NCI-H446 treated with DMSO at 0.1 percent for 48 hours (cell line): ENCODE measurements at places on chromosomes 7 and 10.

DNA sequence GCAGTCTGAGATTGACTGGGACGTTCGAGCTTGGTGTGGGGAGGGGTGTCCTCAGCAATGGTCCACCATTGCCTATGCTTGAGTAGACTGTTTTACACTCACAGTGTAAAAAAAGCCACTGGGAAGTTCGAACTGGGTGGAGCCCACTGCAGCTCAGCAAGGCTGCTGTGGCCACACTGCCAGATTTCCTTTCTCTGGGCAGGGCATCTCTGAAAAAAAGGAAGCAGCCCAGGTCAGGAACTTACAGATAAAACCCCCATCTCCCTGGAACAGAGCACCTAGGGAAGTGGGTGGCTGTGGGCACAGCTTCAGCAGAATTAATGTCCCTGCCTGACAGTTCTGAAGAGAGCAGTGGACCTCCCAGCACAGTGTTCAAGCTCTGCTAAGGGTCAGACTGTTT lies 80.3 kb downstream of the BICC1 start:
- no peak for DNase-seq

GRCh38 chr10:125756196-125756595 lies 19.4 kb downstream of the MMP21 start:
- no peak for DNase-seq

DNA sequence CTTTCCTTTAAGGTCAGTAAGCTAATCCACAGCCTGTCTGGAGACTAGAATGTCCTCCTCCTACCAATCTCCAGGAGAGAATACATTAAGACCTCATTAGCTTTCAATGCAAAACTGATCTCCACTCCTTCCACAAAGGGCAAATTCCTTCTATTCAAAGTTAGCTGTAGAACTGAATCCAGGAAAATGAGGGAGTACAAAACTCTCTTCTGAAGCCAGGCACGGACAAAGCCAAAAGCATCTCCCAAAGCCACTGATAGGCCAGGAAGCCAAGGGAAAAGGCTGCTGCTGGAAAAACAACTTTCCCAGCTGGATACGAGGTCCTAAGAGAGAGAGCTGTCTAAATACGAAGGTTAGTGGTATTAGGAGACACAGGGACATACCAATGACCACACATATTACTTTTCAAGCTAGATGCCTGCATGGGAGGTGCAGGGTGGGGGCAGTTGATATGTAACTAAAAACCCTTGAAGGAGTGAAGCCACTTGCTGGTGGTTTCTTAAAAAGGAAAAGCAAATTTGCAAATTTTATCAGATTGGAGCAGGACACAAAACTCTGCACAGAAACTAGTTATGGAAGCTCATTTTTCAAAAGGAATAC lies 43.6 kb downstream of the MKX start:
- DNase-seq = no peak

DNA sequence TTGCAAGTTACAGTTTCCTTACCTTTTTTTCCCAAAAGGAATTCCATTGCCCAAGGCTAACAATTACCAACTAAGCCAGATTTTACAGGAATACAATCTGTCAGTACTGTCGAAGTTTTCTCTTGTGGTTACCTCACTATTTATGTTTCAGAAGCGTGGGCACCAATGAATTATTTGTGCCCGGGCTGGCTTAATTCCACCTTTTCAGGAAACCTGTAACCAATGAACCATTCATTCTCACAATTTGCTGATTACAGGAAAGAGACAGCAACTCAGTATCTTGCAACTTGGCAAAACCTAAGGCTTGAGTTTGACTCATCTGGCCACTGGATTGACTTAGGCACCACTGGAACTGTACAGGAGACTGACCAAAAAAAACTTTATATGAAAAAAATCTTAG lies 485.6 kb downstream of the INHBA start:
- no peak for DNase-seq

GRCh38 chr7:133020496-133020895 lies 61.4 kb downstream of the CHCHD3 start:
- DNase-seq = no peak

GRCh38 chr10:61097026-61097425 lies 153.0 kb upstream of the RHOBTB1 start:
- DNase-seq = no peak

GRCh38 chr7:156503196-156503595 lies 137.4 kb upstream of the RNF32 start:
- no peak for DNase-seq

- no peak for DNase-seq
Measured at GRCh38 chr7:76262683-76263402, 39.6 kb upstream of the HSPB1 start.

- DNase-seq = no peak
Measured at GRCh38 chr10:104318810-104319741, 19.2 kb downstream of the ITPRIP start.

- DNase-seq = peak; percentile 11
Measured at GRCh38 chr10:89217057-89217990, 10.2 kb upstream of the CH25H start.

DNA sequence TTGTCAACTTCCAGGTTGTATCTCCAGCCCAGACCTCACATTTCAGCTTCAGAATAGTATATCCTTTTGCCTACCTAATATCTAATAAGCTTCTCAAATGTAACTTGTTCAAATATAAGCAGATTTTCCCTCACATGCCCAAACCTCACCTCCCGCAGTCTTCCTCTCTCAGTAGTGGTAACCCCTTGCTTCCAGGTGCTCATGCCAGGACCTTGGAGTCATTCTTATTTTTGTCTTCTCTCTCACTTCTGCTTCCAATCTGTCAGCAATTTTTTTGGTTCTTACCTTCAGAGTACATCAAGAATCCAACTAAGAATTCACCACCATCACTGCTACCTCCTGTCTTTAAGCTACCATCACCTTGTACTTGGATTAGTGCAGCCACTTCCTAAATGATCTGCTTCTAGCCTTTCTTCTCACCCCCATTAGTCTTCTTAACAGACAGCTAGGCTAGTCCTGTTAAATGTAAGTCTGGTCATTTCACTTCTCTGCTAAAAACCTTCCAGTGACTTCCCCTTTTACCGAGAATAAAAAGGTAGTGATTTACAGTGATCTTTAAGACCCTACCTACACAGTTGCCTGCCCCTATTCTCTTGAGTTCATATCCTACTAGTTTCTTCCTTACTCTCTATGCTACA lies 14.0 kb downstream of the ANKIB1 start:
- DNase-seq = no peak

- no peak for DNase-seq
Measured at GRCh38 chr7:16344927-16345326, 76.4 kb downstream of the CRPPA start.

DNA sequence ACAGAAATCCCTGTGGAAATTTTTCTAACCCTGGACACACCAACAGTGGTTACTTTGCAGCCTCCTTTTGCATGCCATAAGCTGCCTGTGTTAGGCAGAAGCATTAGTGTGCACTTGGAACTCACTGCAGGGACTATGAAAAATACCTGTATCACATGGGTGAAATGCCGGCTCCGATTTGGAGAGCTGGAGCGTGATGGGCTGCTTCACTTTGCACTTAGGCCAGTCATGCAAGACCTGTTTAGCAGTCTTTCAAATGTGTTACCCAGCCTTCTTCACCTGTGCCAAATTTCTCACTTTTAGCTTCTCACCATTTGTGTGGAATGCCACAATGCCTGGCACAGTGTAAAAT lies 11.3 kb downstream of the NCOA4 start:
- DNase-seq = no peak

DNA sequence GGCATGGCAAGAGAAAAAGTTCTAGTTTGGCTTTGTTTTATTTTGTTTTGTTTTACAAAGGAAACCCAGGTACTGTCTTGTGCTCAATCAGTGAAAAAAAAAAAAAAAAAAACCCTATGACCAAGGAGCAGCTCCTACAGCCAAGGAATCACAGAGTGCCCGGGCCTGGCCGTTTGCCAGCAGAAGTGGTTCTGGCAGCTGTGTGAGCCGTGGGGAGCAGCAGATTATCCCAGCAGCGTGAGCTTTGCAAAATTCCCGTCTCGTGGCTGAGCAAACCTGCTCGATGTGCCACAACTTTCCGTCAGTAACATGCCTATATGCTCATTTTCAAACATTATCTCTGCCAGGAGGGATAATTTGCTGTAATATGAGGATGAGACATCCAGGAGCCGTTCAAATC lies 293.7 kb downstream of the POU6F2 start:
- peak; percentile 64 for DNase-seq

DNA sequence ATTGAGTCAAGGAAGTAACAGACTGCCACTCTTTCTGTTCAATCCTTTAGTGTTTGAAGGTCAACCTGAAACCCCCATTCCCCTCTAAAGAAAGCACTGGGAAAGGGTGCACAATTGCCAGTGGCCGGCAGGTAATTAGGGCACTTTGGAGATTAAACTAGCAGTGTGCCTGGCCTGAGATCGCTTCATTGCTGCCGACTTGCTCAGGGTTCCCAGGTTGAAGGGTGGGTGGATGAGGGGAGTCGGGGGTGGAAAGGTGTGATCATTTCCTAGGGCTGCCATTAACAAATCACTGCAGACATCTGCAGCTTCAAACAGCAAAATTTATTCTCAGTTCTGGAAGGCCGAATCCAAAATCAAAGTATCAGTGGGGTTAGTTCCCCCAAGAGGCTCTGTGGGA lies 16.3 kb upstream of the BTBD16 start:
- no peak for DNase-seq

DNA sequence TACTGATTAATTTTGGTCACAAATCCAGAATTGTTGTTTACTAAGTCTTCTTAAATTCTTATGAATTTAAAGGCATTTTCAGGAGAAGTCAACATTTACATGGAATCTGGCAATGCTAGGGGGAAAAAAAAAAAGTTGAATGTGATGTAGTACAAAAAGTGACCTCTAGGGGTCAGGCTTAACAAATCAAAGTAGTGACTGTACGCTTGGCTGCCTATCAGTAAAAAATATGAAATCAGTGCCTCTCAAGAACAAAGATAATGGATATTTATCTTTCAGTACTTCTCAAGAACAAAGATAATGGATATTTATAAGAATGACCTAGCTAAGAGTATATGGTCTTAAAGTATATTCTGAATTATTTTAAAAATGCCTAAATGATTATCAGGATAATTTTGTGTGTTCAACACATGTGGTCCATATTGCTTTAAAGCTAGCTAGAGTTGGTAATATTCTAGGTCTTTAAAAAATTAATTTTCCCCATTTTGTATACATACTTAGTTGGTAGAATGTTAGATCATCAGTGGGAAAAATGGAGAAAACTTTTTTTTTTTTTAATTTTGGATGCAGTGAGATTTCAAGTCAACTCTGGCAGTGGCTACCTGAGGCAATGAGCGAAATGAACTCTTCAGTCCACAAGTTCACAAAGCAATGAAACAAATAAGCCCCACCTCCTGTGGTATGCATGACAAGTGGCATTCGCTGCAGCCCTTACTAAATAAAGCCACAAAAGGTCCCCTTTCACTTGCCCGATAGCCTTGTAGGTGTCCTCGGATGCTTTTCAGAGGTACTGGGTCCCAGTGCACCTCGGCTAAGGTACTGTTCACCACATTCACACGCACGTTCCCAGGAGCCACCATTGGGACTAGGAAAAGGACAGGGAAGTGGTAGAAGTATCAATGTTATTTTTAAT lies 51.2 kb upstream of the LAMB4 start:
- no peak for DNase-seq

DNA sequence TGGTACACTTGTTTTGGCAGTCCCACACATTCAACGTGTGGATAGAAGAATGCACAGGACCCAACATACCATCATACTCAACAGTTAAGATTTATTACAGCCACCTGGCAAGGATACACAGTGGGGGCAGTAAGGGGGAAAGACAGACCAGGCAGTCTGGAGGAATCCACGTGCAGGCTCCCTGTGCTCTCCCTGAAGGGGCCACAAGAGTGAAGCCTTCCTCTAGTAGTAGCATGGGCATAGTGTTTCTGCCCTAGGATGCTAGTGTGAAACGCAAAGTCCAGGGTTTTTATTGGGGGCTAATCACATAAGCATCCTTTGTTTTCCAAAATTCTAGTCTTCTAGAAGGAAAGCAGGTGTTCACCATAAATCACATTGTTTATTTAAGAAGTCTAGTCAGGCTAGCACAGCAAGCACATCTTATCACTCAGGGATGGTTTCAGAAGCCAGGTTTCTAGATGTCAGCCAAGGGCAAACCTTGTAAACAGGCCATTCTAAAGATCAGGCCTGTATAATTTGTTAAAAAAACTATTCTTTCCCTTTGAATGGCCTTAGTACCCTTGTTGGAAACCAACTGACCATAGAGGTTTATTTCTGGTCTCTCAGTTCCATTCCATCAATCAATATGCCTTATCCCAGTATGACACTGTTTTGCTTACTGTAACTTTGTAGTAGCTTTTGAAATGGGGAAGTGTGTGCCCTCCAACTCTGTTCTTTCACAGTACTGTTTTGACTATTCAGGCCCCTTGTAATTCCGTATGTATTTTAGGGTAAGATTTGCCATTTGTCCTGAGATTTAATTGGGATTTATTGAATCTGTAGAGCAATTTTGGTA lies 12.4 kb upstream of the TFAM start:
- DNase-seq = no peak

DNA sequence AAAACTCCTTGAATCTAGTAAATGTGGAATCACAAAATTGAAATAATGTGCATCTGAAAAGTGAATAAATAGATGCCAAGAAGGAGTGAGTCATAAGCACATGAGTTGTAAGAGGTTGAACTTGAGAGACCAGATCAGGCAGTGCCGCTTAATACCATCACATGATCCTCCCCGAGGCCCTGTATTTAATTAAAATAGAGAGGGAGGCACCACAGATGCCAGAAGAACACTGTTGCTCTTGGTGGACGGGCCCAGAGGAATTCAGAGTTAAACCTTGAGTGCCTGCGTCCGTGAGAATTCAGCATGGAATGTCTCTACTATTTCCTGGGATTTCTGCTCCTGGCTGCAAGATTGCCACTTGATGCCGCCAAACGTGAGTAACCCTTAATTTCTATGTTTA lies at the start of gene GPNMB:
Gene GPNMB, plus strand, starts transcription at position 221 of the 400 bp plus-strand sequence. Its CDS starts 83 bp downstream, at position 304.
- no peak for DNase-seq

DNA sequence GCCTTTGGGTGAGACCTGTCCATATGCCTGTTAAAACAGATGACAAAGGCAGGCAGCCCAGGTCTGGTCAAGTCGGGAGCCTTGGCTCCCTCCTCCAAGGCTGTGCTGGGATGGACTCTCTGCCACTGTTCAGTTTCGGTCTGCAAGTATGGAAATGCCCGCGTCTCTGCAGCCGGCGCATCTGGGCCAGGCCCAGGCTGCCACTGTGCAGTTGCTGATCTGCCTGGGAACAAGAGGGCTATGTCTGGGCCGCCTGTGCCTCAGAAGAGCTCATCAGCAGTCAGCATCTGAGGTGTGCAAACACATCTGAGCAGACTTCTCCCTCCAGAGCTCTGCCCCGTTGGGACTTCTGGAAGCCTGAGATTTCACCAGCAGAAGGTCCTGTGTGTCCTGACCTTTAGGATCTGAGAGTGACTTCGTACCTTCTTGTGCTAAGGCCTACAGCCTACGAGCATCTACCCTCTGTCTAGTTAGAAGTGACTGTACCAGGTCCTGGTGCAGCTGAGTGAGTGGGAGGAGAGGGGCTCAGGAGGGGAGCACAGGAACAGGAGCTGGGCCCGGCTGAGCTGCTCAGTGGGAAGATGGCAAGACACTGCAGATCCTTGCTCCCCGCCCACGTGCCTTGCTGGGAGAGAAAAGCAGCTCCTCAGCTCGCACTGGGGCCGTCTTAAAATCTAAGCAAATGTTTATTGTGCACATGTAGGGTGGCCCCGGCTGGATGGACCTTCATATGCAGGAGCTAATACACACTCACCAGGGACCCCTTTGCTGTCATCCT lies 50.9 kb downstream of the DOCK1 start:
- DNase-seq = no peak

- no peak for DNase-seq
Measured at GRCh38 chr7:152354061-152354460, 81.7 kb downstream of the KMT2C start.

GRCh38 chr10:64733980-64734379 lies 1212.8 kb downstream of the REEP3 start:
- no peak for DNase-seq
